ENCODE measurements at places on chromosomes 7 and 10.

DNA sequence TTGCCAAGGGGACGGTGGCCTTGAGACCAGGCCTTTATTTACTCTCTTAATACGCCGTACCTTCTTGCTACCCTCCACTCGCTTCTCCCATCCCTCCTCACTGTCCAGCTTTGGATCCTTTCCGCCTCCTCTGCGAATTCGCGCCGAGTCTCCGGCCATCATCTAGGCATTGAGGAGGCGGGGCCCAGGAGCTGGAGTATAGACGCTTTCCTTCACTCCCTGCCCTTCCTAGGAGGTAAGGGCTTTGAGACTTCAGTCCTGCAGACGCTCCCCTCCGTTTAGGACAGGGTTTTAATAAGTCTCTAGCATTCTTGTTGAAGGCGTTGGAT is 538 bp downstream of the TFAM start:
- no peak for DNase-seq

DNA sequence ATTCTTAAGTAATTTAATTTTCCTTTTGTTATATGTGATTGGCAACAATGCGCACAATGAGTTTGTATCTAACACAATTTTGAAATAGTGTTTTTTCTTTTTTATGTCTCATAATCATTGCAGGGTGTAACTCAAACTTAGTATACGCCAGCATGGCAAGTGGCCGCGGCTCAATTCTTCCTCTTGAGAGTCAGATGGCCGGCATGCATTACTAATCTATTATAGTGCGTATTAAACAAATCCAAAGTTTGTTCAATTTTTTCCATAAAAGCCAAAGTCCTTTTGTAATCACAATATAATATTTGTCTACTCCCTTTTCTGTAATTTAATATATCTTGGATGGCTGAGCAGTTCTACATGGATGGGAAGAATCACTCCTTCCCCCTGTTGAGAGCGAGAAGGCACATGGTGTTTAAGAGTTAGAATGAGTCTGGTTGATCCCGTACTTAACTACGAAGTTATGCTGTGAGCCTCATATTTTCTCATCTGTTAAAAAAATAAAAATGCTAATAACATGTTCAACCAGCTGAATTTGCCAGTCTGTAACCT is 12.7 kb downstream of the EPDR1 start:
- DNase-seq, result no peak

GRCh38 chr7:158676171-158676840 is 28.3 kb downstream of the NCAPG2 start:
- no peak for DNase-seq

DNA sequence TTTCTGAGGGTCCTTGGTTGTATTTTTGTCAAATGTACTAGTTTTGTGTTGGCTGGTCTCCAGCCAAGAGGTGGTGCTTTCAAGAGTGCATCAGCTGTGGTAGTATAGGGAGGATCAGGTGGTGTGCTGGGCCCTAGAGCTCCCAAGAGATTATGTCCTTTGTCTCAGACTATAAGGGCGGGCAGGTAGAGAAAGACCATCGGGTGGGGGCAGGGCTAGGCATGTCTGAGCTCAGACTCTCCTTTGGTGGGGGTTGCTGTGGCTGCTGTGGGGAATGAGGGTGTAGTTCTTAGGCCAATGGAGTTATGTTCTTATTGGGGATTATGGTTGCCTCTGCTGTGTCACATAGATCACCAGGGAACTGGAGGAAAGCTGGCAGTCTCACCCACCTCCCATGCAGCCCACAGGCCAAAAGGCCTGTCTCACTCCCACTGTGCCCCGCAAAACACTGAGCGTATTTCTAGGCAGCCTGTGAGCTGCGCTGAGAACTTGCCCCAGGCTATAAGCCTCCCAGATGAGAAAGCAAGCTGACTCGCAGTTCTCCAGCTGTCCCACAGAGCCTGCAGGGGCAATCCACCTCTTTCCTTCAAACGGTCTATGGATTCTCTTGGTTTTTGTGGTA is 1066.7 kb downstream of the GRM8 start:
- no peak for DNase-seq

GRCh38 chr7:131042269-131043160 is 285.2 kb upstream of the MKLN1 start:
- no peak for DNase-seq
